Endothelial cell of coronary artery (primary cell): ENCODE measurements at places on chromosomes 4 and X. TPM values are rescaled to one million over a fixed set of nuclear protein-coding genes. Genes with fewer than 3 reads are reported as not detected.

Gene GAB1
- 8.3 and 9.4 TPM in 2 replicates for total RNA-seq

Gene MAGEC3
- total RNA-seq: 0.09 TPM in 1 of 2 replicates, not detected in the other

Gene SPANXC
- total RNA-seq: not detected in 2 replicates

Gene RNF128
- total RNA-seq: 0.09 TPM in 1 of 2 replicates, not detected in the other

Gene FGFBP1
- not detected in 2 replicates for total RNA-seq

Gene FGFRL1
- 12.0 TPM in 2 replicates for total RNA-seq

Gene NKX3-2
- total RNA-seq: under 0.01 TPM in 1 of 2 replicates, not detected in the other

Gene ZNF711
- total RNA-seq: 1.5 and 1.7 TPM in 2 replicates

Gene PABPC4L
- total RNA-seq: 0.36 and 0.38 TPM in 2 replicates

Gene XPNPEP2
- not detected in 2 replicates for total RNA-seq

Gene HTN1
- not detected in 2 replicates for total RNA-seq

Gene TEX13C
- not detected in 2 replicates for total RNA-seq

Gene RTL5
- total RNA-seq: 0.09 and 0.47 TPM in 2 replicates

Gene SLC49A3
- total RNA-seq: 1.7 and 3.3 TPM in 2 replicates

Gene CXorf58
- total RNA-seq: under 0.01 TPM in 1 of 2 replicates, not detected in the other

Gene VCX
- not detected in 2 replicates for total RNA-seq

Gene FRG2
- not detected in 2 replicates for total RNA-seq

Gene GSTCD
- total RNA-seq: 10.6 and 11.6 TPM in 2 replicates

Gene APBB2
- total RNA-seq: 93.3 and 107 TPM in 2 replicates

Gene NMU
- total RNA-seq: 0.09 and 0.72 TPM in 2 replicates

Gene REPS2
- total RNA-seq: 1.7 and 1.8 TPM in 2 replicates

Gene HSFX1
- 0.28 and 0.36 TPM in 2 replicates for total RNA-seq

Gene NPY2R
- not detected in 2 replicates for total RNA-seq

Gene ATG4A
- 22.4 and 30.0 TPM in 2 replicates for total RNA-seq

Gene MMAA
- 2.6 and 2.9 TPM in 2 replicates for total RNA-seq

Gene PCDH18
- 0.27 and 1.2 TPM in 2 replicates for total RNA-seq

Gene ZFP42
- total RNA-seq: 0.09 TPM in 1 of 2 replicates, not detected in the other

Gene POF1B
- not detected in 2 replicates for total RNA-seq

Gene FGF5
- total RNA-seq: 1.7 and 3.5 TPM in 2 replicates

Gene POLA1
- 11.5 and 16.2 TPM in 2 replicates for total RNA-seq

Gene FAM9B
- not detected in 2 replicates for total RNA-seq

Gene IBSP
- not detected in 2 replicates for total RNA-seq

Gene ADAM29
- total RNA-seq: not detected in 2 replicates

Gene IQCM
- total RNA-seq: not detected in 2 replicates

Gene ERCC6L
- 1.6 and 4.2 TPM in 2 replicates for total RNA-seq

Gene KCND1
- total RNA-seq: 0.18 and 0.47 TPM in 2 replicates

Gene CDX4
- total RNA-seq: not detected in 2 replicates

Gene CT45A3
- total RNA-seq: not detected in 2 replicates

Gene SPP1
- not detected in 2 replicates for total RNA-seq

Gene VSIG4
- total RNA-seq: not detected in 2 replicates

Gene GRID2
- not detected in 2 replicates for total RNA-seq

Gene MAOB
- total RNA-seq: under 0.01 TPM in 1 of 2 replicates, not detected in the other

Gene LINC00632
- 0.72 and 1.1 TPM in 2 replicates for total RNA-seq

Gene MAGEA3
- total RNA-seq: not detected in 2 replicates

Gene NLGN3
- total RNA-seq: 0.09 TPM in 2 replicates

Gene RNF175
- total RNA-seq: not detected in 2 replicates

Gene CCDC120
- 0.45 and 1.1 TPM in 2 replicates for total RNA-seq

Gene EOLA2
- total RNA-seq: 18.5 and 22.8 TPM in 2 replicates

Gene RHOXF2
- not detected in 2 replicates for total RNA-seq

Gene AMBN
- not detected in 2 replicates for total RNA-seq

Gene NPY1R
- total RNA-seq: 0.09 TPM in 2 replicates

Gene CXCL8
- total RNA-seq: 97.9 and 130 TPM in 2 replicates

Gene HPGD
- total RNA-seq: 0.19 TPM in 1 of 2 replicates, not detected in the other

Gene DUSP21
- total RNA-seq: not detected in 2 replicates
